Osteocyte (in vitro differentiated cells): ENCODE measurements at places on chromosomes 1 and 21. TPM values are rescaled to one million over a fixed set of nuclear protein-coding genes. Genes with fewer than 3 reads are reported as not detected.

GRCh38 chr1:24167008-24167407, 20.1 kb downstream of the IFNLR1 start:
- DNase-seq: no peak

- DNase-seq: no peak
Measured at GRCh38 chr1:203640117-203640516, 13.5 kb downstream of the ATP2B4 start.

Gene NUP210L
- not detected in 2 replicates for total RNA-seq

DNA sequence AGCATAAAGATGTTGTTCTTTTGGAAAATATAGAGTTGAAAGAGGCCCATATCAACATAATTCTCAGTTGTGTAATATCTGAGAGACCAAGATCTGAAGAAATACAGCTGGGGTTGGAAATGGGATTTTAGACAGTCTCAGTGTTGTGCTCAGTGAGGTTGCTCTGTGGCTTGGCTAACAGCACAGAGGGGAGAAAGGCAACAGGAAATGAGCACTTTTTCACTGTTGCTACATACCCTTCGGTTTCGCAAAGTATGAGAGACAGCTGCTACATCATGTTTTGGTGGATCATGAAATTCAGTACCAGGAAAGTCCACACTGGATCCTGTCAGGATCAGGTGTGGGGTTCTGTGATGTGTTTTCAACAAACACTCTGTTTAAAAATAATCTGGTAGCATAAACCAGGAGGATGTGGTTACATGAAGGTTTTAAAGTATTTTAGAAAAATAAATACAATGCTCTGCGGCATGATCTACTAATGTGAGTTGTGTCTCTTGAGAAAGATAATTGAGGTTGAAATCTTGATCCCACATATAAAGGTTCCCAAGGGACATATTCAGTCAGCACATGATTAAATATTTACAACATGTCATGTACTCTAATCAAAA, 7.0 kb upstream of the GPR88 start:
- DNase-seq: no peak

DNA sequence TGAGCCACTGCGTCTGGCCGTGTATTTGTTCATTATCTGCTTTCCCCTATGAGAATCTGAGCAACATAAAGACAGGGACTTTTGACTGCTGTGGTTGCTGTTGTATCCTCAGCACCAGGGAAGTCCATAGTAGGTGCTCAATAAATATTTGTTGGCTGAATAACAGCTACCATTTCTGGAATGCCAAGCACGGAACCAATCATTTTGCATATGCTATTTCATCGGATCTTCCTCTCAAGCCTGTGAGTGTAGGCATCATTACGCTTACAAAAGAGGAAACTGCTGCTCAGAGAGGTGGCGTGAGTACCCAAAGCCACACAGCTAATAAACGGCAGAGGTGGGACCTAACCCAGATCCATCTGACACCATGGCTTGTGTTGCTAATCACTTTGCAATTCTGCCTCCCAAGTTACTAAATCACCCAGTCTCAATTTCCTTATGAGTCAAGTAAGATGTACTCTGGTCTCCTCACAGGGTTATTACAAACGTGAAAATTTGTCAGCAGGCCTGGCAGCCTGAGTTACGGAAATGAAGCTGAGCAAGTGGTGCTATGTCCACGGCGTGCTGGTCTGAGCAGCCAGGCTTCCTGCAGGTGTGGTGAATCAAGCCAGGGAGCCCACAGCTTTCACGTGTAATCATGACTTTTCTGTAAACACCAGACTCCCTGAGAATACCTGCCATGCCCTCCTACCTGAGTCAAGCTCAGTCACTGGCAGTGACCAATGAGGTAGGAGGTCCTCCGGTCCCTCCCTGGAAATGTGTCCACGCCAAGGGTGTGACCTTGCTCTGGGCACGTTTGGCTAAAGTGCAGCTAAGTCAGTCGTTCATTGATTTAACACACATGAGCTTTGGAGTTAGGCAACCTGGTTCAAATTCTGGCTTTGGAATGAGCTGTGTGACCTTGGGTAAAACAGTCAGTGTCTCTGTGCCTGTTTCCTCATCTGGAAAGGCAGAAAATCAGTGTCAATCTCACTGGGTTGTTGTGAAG, 4.8 kb upstream of the RHCE start:
- no peak for DNase-seq

Gene RNPC3
- 18.8 and 23.2 TPM in 2 replicates for total RNA-seq

- DNase-seq: no peak
Measured at GRCh38 chr1:43968348-43968948, 1.4 kb upstream of the DPH2 start.

Gene GBP2
- 1.4 and 1.6 TPM in 2 replicates for total RNA-seq

Gene COL18A1
- total RNA-seq: 515 and 555 TPM in 2 replicates

- no peak for DNase-seq
Measured at GRCh38 chr1:229629261-229629660, 3.2 kb downstream of the URB2 start.

- DNase-seq: no peak
Measured at GRCh38 chr1:179883040-179883744, 1.1 kb downstream of the TOR1AIP1 start.

DNA sequence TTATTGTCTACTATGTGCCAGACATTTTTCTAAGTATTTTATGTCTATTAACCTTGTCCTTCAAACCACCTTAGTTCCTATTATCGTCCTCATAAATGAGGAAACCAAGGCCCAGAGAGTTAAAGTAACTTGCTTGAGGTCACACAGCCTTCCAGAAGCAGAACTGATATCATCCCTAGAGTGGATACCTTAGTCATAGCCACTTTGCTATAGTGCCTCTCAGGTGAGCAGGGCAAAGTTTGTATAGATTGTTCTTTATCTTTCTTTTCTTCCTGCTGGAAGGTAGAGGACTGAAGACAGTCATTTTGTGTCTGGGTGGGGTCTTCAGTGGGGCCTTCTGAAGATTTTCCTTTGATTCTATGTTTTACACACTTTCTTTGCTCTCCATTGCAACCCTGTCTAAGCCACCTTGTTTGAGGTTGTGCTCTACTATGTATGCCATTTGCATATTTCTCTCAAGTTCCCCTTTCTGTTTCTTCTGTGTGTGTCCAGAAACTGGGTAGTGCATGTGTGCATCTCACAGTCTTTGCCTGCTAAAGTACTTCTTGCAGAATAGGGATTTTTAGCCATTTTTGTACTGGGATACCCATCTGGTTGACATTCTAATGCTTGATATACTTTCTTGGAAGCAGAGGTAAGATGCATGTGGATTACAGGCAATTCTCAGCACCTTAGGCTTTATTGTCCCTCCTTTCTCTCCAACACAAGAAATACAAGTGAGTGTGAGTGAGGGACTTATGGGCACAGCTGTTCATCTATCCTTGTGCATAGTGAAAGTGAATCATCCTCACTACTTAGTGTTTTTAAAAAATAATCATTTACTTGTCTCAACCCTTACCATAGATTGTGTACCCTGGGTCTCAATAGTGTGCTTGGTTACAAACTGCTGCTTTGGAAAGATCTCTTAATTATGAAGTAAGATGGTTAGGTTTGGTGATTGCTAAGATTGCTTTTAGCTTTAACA, 207.6 kb upstream of the HMCN1 start:
- DNase-seq: no peak

Gene SLAMF8
- total RNA-seq: not detected in 2 replicates

Gene PCP4
- total RNA-seq: not detected in 2 replicates

Gene ERMAP
- 13.2 and 13.8 TPM in 2 replicates for total RNA-seq

- no peak for DNase-seq
Measured at GRCh38 chr1:64484651-64485050, 14.7 kb downstream of the CACHD1 start.

GRCh38 chr1:22283596-22283995, 140.7 kb upstream of the WNT4 start:
- DNase-seq: peak; percentile 57

DNA sequence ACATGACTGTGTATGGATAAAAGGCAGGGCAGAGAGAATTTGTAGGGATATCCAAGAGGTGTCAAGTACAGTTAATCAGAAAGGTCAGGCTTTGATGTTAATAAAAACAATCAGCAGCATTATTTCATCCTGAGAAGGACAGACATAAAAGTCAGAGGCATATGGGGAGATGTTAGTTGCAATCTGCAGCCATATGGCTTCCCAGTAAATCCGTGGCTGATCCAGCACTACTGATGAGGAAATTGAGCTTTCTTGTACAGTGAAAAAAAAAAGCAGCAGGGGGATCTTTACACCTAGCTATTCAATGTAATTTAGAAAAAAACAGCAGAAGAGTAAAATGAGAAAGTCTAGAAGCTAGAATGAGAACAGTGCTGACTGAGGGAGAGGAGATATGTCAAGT, 2.2 kb upstream of the SPRR1B start:
- no peak for DNase-seq

Gene CAMK1G
- not detected in 2 replicates for total RNA-seq

GRCh38 chr21:45517249-45518065, 24.8 kb downstream of the SLC19A1 start:
- DNase-seq: no peak

- DNase-seq: peak; percentile 92
Measured at GRCh38 chr1:99685516-99686180, 39.7 kb downstream of the PALMD start.

Gene MATN1
- 0.39 and 0.99 TPM in 2 replicates for total RNA-seq

- no peak for DNase-seq
Measured at GRCh38 chr1:155253208-155253607, 2.1 kb downstream of the ENTREP3 start.

Gene NPHS2
- not detected in 2 replicates for total RNA-seq

Gene ODR4
- 17.0 and 19.5 TPM in 2 replicates for total RNA-seq

DNA sequence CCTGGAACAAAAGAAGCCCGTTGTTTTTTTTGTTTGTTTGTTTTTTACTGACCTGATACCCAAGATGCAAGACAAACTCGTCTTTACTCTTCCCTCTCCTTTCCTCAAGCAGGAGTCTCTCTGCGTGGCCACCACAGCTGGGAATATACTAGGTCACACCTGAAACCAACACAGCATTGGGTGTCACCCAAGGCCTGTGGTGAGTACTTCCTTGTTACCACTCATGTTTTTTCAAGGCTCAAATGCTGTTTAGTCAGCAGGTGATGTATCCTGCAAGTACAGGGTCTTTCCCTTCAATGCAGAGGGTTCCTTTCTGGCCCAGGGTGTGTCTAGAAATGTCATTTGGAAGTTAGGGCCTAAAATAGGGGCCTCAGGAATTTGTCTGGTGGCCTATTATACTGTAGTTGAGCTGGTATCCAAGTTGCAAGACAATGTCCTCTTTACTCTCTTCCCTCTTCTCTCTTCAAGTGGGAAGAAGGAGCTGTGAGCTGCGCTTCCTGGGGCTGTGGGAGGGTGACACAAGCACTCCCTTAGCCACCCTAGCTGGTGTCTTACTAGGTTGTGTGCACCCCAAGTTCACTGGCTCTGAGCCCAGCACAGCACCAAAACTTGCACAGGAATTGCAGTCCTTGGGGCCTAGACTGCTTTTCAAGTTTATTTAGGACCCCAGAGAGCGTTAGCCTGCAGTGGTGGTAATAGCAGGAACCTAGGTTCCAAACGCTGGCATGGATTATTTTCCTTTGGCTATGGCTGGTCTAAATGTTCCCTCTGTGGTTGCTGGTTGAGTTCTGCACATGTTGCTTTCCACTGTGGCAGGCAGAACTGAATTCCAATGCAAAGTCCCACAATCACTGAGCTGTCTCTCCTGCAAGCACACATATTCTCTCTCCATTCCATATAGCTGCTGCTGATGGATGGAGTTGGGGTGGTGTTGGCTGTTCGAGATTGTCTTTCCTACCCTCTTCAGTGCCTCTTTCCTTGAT, 91.4 kb upstream of the LYPLAL1 start:
- DNase-seq: no peak

DNA sequence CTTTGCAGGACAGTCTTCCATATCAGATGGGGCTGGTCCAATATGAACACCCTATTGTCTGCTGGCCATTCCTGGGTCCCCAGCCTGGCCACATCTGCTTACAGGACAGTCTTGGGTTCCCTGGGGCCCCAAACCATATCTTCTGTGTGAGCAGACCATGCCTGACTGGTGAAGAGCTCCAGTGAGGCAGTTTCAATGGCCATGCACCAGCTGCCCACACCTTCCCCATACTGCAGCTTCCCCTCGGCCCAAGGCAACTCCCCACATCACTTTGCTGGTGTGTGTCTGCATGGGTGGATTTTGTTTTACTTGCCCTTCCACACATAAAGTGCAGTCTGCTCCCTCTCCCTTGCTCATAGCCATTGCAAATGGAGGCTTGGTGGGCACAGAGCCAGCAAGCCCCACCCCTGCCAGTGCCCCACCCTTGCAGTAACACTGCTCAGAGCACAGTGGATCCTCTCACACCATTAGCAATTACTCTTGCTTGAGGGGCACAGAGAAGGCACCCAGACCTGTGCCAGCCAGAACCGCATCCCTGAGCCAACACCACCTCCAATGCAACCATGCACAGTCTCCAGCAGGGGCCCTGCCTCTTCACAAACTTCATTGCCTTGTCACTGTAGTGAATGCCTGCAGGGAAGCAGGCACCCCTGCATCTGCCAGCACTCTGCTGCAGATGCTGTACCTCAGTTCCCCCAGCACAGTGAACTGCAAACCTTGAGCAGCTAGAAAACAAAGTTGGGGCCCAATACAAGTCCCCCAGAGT, 474.5 kb upstream of the BEND5 start:
- DNase-seq: no peak

- no peak for DNase-seq
Measured at GRCh38 chr1:58581641-58582040, 4.6 kb upstream of the TACSTD2 start.

DNA sequence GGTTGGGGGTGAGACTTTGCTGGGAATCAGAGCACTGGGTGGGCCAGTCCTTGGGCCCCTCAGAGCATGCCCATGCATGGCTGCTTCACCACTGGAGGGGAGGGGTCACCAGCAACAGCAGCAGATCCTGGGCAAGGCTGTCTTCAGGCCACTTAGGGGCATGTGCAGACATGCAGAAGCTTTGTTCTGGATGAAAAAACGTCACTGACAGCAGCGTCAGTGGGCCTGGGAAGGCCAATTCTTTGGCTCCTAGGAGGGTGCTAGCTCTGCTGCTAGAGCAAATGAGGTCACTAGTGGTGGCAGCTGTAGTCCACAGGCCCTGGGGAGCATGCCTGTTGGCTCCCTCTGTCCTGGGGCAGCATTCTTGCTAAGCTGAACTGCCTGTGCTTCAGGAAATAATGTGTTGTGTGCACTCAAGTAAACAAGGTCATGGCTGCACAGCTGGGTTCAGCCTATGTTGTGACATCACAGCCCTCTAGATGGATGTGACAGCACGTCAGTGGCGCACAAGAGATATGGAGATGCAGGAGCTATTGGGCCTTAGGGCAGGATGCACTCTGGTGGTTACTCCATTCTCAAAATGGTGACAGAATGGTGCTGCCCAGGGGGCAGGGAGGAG, 27.0 kb downstream of the ZC3H11B start:
- DNase-seq: no peak

DNA sequence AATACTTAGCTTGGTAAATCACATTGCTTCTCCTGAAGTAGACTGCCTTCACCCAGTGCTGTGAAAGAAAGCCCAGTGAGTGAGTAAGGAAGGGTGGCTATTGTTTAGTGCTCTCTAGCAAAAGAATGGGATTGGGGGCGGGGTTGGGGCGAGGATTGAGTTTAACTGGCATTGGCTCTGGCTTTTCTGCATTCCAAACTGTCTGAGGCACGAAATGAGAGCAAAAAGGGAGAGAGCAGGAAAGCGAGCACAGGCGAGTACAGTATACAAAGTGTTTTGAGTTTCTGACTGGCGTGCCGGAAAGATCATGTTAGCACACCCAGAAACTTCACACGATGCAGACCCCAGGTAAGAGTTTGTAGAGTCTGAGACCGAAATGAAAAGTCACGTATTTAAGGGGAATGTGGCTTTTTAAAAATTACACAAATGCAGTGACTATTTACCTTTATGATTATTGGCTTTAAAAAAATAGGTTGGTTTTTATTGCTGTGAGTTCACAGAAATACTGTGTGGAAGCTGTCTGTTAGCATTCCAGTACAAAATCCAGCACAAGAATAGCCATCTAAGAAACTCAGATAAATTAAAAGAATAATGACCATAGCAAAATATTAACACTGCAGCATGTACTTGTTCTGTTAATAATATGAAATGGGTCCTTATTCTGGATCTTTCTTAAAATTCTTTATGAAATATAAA, 155.4 kb downstream of the CLEC20A start:
- DNase-seq: no peak
